NCI-H1048 (cell line): ENCODE measurements at places on chromosomes 1 and 21.

GRCh38 chr1:209844695-209845407 is 17.1 kb downstream of the UTP25 start:
- DNase-seq, result no peak

DNA sequence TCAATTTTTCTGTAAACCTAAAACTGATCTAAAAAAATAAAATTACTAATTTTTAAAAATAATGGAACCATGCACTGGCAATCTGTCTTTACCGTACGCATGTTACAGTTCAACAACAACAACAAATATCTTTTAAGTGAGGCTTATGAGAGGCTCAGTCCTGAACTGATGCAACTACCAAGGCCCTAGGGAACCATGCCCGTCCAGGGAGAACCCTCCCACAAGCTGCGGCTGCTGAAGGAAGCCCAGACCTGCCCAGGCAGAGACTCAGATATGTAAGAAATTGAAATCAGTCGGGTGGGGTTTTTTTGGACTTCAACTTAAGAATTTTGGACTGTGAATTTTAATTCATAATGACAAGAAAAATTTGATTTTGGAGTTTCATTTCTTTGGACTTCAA is 91.1 kb downstream of the NPHP4 start:
- no peak for DNase-seq

- DNase-seq, result no peak
Observed at GRCh38 chr1:6948861-6949260, 163.6 kb downstream of the CAMTA1 start.

DNA sequence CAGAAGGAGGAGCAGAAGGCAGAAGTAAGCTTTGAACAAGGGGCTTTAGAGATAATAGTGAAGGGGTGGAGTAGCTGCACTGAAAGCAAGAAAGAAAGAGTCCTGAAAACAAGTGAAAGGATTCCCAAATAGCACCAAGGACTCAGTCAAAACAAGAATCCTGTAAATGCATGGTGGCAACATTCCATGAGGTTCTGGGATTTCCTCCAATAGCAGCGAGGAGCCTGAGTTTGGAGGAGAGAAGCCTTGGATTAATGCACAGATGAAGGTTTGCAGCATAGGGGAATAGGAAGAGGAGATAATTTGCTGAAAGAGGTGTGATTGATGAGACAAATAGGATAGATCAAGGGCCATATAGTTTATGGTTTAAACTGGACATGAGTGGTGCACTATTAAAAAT is 10.9 kb downstream of the KRTAP22-2 start:
- no peak for DNase-seq

- no peak for DNase-seq
Observed at GRCh38 chr1:70617728-70618127, 206.7 kb downstream of the CTH start.

DNA sequence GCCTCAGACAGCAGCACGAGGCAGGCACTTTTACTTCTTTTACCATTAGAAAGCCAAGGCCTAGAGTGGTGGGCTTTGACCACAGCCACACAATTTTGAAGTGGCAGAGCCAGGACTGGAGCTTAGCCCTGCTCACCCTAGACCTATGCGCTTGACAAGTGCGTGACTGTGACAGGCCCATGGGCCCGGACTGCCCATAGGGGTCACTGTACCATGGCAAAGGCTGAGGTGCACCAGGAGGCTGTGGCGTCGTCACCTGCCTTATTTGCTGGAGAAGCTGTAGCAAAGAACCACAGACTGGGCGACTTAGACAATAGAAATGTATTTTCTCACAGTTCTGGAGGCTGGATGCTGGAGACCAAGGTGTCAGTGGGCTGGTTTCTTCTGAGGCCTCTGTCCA is 2.6 kb upstream of the TMEM82 start:
- DNase-seq, result no peak

DNA sequence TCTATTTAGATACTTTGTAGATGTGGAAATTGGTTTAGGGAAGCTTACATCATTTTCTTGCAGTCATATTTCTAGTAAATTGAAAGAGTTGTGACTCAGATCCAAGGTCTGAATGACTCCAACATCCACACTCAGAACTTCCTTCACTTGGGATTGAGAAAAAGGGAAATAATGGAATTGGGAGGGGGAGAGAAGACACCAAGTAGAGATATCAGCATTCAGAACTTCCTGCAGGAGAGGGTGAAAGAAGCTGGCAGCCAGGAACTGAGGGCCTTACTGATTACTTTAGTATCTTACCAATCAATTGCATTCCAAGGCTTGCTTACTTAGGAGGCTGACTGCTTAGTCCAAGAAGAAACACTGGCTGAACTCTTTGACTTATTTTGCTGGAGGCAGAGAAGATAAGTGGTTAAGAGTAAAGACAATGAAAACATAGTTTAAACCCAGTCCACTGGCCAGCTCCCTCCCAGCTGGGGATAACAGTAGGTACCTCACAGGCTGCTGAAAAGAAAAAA is 21.7 kb downstream of the APP start:
- no peak for DNase-seq

- DNase-seq, result no peak
Observed at GRCh38 chr21:36565540-36565939, 85.6 kb upstream of the CLDN14 start.

- DNase-seq, result no peak
Observed at GRCh38 chr1:117919376-117919775, 10.0 kb downstream of the GDAP2 start.

GRCh38 chr21:41317458-41317857 is 857 bp downstream of the FAM3B start:
- DNase-seq, result no peak

- no peak for DNase-seq
Observed at GRCh38 chr1:84991097-84991920, 5.6 kb downstream of the MCOLN2 start.

- no peak for DNase-seq
Observed at GRCh38 chr1:108816049-108816893, 40.6 kb downstream of the AKNAD1 start.

GRCh38 chr21:35201288-35201687 is 152.2 kb upstream of the RUNX1 start:
- no peak for DNase-seq

DNA sequence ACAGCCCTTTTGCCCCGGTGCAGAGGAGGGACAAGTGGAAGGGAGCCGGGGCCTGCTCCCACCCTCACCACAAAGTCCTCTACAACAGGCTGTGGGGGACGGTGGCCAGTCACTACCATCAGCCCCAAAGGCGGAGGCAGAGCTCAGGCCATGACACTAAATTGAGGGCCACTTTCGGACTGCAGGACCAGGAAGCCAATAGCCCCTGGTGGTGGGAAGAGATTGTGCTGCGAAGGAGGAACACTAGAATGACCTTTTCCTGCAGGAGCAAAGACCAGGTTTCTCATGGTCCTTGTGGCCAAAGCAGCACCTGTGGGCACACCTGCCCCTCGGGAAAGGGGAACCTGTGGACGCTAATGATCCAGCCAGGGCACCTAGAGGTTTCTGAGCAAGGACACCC is 30.3 kb downstream of the ACTA1 start:
- no peak for DNase-seq

GRCh38 chr1:205701420-205701819 is 21.1 kb upstream of the SLC45A3 start:
- DNase-seq, result no peak

GRCh38 chr1:170791941-170792340 is 128.0 kb downstream of the PRRX1 start:
- no peak for DNase-seq

- DNase-seq, result no peak
Observed at GRCh38 chr1:8858112-8858668, 20.3 kb downstream of the ENO1 start.

DNA sequence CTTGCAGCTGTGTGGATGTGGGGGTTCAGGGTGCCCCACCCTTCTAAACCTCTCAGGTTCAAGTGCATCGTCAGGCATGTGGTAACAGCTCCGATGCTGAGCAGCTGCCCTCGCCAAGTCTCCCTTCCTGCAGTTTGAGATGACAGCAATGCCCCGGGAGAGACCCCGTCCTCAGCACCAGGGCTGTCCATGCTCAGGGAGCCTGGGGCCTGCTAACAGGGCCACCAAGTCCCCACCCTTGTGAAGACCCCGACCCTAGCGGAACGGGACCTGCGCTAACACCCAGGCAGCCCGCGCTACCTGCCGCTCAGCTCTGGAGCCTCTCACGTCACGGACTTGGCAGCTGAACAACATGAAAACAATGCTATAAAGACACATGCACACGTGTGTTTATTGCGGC is 159.2 kb upstream of the C1orf174 start:
- DNase-seq, result no peak

DNA sequence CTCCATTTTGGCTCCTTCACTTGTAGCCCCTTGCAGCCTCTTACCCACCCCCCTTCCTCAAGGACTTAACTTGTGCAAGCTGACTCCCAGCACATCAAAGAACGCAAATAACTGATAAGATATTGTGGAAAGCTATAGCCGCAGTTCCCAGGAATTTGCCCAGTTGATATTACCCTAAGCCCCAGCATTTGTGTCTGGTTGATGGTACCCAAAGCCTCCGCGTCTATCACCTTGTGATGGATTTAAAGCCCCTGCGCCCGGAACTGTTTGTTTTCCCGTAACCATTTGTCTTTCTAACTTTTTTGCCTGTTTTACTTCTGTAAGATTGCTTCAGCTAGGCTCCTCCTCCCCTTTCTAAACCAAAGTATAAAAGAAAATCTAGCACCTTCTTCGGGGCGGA is 5.9 kb downstream of the YARS1 start:
- no peak for DNase-seq

- DNase-seq, result no peak
Observed at GRCh38 chr1:173269490-173270230, 62.5 kb upstream of the TNFSF4 start.

DNA sequence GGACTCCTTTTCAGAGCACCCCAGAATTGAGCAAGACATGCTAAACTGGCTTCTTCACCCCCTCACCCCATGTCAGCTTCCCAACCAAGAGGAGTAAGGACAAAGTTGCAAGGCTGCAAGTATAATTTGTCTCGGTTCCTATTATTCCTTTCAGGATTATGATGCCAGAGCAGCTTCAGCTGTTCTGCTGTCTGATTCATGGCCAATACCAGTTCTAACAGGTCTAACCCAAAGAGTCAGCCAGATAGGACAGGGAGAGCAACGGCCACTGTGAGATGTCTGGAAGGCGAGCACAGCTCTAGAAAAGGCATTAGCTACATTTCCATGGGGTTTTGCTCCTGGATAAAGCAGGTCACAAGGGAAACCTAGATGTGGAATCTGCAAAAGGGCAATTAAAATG is 53.3 kb upstream of the HOOK1 start:
- DNase-seq, result no peak

DNA sequence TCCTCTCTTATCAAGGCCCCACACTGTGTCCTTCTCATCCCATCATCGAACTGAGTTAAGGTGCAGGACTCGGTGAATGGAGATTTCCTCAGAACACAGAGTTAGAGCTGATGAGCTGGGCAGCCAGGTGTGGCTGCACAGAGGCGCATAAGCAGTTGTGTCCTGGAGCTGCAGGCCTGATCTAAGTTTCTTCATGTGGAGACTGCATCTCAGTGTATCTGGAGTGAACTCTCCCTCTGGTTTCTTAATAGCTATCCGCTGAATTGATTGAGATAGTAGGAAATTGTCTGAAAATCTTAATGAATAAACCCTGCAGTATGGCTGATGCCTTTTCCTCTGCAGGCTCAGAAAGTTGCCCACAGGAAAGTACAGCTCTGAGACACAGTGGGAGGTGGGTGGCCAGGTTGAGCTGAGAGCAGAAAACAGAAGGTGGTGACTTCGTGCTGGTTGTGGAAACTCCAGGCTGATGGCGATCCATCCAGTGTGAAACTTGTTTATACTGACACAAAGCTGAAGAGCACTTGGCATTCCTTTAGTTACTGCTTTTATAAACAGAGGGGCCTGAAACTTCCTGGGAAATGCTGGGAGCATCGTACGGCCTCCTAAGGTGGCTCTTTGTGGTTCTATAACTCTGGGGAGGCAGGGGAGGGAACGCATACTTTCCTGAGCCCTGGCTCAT is 67.4 kb upstream of the F3 start:
- no peak for DNase-seq

GRCh38 chr1:110243146-110243545 is 33.0 kb downstream of the KCNC4 start:
- DNase-seq, result no peak

DNA sequence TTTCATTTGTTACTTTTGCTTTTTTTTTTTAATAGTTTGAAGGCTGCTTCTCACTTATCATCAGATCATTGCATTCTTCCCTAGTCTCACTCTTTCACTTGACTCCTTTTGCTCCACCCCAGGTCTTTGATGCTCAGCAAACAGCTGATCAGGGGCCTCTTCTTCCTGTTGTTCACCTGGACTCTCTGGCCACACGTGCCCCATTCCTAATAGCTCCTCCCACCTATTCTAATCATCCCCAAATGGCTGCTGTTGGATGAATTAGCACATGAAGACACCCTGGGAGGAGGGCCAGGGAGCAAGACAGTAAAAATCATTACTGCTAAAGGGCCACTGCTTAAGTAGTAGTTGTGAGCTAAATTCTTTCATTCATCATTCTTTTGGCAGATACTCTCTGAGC is 119.5 kb downstream of the MAB21L3 start:
- no peak for DNase-seq

DNA sequence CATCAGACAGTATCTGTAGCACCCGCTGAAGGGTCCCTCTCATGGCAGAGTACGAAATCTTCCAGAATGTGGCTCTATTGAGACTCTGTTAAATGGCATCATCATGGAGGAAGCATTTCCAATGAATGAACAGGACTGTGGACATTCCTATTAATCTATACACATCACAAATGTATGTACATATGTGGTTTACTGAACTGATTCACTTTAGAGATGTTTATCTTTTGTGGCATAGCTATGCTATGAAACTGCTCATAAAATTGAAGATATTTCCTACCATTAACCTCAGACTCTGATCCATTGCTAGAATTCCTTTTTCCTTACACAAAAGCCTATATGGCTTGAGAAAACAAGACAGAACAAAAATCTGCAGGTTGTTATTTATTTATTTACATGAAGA is 259.6 kb upstream of the RRP15 start:
- DNase-seq, result no peak

- DNase-seq, result no peak
Observed at GRCh38 chr1:21266119-21266774, 24.0 kb downstream of the ECE1 start.

- DNase-seq, result no peak
Observed at GRCh38 chr21:35352066-35352770, 303.1 kb upstream of the RUNX1 start.

DNA sequence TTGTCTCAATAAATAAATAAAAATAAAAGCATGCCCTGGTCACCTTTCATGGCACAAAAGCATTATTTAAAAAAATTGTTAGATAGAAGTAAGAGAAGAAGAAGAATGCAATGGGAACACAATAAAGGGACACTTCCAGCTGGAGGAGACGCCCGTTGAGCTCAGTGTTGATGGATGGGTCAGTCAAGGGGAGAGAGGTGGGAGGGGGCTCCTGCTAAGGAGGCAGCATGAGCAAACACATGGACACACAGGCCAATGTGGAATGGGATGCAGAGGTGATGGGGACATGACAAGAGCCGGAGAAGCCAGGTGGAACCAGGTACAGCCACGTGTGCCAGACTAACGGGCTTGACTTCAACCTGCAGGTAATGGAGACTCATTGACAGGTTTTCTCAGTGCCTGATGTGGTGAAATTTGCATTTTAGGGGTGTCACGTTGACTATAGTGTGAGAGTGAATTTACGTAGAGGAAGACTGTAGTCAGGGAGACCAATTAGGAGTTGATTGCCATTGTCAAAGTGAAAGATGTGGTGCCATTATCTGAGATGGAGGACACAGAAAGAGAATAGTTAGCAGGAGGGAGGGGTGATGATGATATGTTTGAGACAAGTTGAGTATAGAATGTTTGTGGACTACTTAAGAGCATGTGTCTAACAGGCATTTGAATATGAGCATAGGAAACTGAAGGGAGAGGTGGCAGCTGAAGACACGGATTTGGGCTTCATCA is 48.7 kb upstream of the ATP2B4 start:
- DNase-seq, result no peak

GRCh38 chr1:154115180-154115579 is 39.7 kb downstream of the NUP210L start:
- DNase-seq, result no peak
